ENCODE measurements at places on chromosomes 16 and 17. TPM values are rescaled to one million over a fixed set of nuclear protein-coding genes. Genes with fewer than 3 reads are reported as not detected.

CEMP1 gene
- 0.94 TPM for total RNA-seq

SENP3 gene
- total RNA-seq: 68.4 TPM

TTYH2 gene
- total RNA-seq: 2.9 TPM

GAS7 gene
- total RNA-seq: not detected

DPEP1 gene
- not detected for total RNA-seq
